ENCODE measurements at places on chromosomes 1 and 21.

GRCh38 chr1:175354080-175354479 lies 161.5 kb upstream of the KIAA0040 start:
- H3K36me3 ChIP-seq: no peaks in the 10 kb centered on the region
- no peak overlapping the region for H3K27ac ChIP-seq
- no peaks in the 10 kb centered on the region for H3K27me3 ChIP-seq

DNA sequence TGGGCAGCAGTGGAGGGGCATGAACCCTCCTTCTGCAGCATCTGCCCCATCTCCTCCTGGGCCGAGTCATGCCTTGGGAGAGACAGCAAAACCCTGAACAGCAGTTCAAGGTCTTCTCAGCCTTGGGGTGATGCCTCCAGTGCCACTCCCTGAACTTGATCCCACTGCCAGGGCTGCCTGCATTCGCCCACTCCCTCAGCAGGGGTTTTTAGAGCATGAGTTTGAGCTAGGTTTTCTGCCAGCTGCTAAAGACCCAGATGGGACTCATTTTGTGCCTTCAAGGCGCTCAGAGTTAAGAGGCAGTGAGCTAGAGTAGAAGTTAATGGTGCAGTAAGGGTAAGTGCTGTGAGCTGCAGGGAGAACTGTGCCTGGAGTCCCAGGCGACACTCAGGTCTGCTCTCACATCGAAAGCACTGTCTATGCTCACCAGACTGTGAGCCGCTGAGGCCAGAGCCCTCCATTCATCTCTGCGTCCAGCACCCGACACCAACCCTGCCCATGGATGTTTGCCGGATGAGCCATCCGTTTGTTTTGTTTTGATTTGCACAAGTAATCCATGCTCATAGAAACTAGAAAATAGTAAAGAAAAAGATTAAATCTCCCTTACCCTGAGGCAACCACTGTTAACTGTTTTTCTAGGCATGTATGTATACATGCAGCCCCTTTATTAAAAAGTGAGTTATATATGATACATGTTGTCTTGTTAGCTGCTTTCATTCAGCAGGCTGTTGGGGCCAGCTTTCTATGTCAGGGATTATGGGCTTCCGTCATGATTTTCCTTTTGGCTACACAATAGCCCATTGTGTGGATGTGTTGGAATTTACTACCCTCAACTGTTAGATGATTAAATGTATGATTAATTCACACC lies 67.8 kb downstream of the VPS26C start:
- H3K4me1 ChIP-seq: no peaks in the 10 kb centered on the region
- peaks cover 37% of the 10 kb centered on the region for H3K36me3 ChIP-seq
- H3K27me3 ChIP-seq: no peaks in the 10 kb centered on the region
- H3K4me3 ChIP-seq: no peak overlapping the region
- H3K27ac ChIP-seq: no peak overlapping the region

DNA sequence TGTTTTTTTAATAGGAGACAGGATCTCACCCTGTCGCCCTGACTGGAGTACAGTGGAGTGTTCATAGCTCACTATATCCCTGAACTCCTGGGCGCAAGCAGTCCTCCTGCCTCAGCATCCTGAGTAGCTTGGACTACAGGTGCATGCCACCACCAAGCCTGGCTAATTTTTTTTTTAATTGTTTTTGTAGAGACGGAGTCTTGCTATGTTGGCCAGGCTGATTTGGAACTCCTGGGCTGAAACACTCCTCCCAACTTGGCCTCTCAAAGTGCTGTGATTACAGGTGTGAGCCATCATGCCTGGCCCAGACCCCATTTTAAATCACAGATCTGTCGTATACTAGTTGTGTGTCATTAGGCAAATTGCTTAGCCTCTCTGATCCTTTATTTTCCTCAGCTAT lies 161.1 kb downstream of the DYRK1A start:
- H3K4me3 ChIP-seq: no peak overlapping the region
- no peak for DNase-seq
- H3K4me1 ChIP-seq: no peaks in the 10 kb centered on the region
- no peak overlapping the region for H3K27ac ChIP-seq

- H3K36me3 ChIP-seq: no peaks in the 10 kb centered on the region
- no peak overlapping the region for H3K27ac ChIP-seq
- DNase-seq: no peak
- H3K27me3 ChIP-seq: no peaks in the 10 kb centered on the region
These were observed 91.8 kb downstream of the DDX20 start for GRCh38 chr1:111847466-111847865.

- peaks cover 2% of the 10 kb centered on the region for H3K4me1 ChIP-seq
- H3K36me3 ChIP-seq: no peaks in the 10 kb centered on the region
- no peak overlapping the region for H3K4me3 ChIP-seq
- H3K27me3 ChIP-seq: no peaks in the 10 kb centered on the region
- DNase-seq: no peak
These were observed 137.8 kb downstream of the AKT3 start for GRCh38 chr1:243712242-243712641.

DNA sequence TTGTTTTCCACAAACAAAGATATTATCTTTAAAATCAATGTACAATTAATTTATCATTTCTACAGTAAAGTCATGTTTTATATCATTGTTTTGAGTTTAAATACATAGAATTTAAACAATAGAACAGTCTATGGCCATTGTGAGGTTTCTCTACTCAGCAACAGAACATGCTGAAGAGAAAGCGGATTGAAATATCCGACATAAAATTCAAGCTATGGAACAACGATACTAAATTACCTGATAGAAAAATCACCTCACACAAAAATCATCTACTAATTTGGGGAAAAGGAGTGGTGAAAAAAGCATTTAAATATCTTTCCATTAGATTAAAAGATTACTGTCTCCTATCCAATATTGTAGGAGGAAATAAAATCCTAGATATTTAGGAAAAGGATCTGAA lies 12.6 kb downstream of the CDKN2C start:
- peaks cover 8% of the 10 kb centered on the region for H3K4me1 ChIP-seq
- H3K4me3 ChIP-seq: no peak overlapping the region
- no peaks in the 10 kb centered on the region for H3K36me3 ChIP-seq
- peaks cover 4% of the 10 kb centered on the region for H3K27me3 ChIP-seq
- H3K27ac ChIP-seq: no peak overlapping the region

GRCh38 chr1:178541829-178542553 lies 29.1 kb downstream of the TEX35 start:
- H3K4me1 ChIP-seq: peaks cover 15% of the 10 kb centered on the region
- H3K27ac ChIP-seq: peak overlapping the region; percentile 34
- no peaks in the 10 kb centered on the region for H3K36me3 ChIP-seq
- peak overlapping the region; percentile 82 for H3K4me3 ChIP-seq
- peak; percentile 56 for DNase-seq

DNA sequence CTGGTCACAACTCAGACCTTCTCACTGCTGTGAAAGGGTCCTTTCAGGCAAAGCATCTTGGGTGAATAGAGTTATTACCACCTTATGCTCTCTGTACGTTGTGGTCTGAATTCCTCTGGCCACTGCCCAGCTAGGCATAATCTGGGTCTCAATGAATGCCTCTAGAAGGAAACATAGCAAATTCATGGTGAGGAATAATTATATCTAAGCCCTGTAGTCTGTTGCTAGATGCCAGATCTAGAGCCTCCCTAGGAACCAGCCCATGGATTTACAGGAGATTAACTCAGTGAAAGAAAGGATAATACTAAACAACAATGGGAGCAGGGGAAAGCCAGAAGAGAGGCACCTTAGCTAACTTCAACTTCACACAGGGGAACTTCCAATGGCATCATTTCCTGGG lies 2.4 kb upstream of the COL11A1 start:
- DNase-seq: no peak
- no peaks in the 10 kb centered on the region for H3K36me3 ChIP-seq
- peaks cover 5% of the 10 kb centered on the region for H3K4me1 ChIP-seq
- peaks cover 8% of the 10 kb centered on the region for H3K27me3 ChIP-seq
- no peak overlapping the region for H3K27ac ChIP-seq

Measured in natural killer cell (primary cell).